Left colon (tissue), 2 donors: ENCODE measurements at places on chromosomes 13 and 19. TPM values are rescaled to one million over a fixed set of nuclear protein-coding genes. Genes with fewer than 3 reads are reported as not detected.
A peak's percentile ranks its signal among the peaks of the same experiment; 100 is the strongest.

The RYR1 gene
- total RNA-seq: 0.76 TPM

The ZNF844 gene
- total RNA-seq: 13.5 TPM

The SMIM44 gene
- total RNA-seq: 6.1 TPM

GRCh38 chr19:21568816-21569493 lies 63.6 kb downstream of the ZNF429 start:
- peak; percentile 74 for DNase-seq

GRCh38 chr13:97257228-97257755 lies 35.2 kb downstream of the MBNL2 start:
- no peak for DNase-seq

GRCh38 chr19:4642625-4643024 lies 3.3 kb downstream of the TNFAIP8L1 start:
- DNase-seq: no peak

DNA sequence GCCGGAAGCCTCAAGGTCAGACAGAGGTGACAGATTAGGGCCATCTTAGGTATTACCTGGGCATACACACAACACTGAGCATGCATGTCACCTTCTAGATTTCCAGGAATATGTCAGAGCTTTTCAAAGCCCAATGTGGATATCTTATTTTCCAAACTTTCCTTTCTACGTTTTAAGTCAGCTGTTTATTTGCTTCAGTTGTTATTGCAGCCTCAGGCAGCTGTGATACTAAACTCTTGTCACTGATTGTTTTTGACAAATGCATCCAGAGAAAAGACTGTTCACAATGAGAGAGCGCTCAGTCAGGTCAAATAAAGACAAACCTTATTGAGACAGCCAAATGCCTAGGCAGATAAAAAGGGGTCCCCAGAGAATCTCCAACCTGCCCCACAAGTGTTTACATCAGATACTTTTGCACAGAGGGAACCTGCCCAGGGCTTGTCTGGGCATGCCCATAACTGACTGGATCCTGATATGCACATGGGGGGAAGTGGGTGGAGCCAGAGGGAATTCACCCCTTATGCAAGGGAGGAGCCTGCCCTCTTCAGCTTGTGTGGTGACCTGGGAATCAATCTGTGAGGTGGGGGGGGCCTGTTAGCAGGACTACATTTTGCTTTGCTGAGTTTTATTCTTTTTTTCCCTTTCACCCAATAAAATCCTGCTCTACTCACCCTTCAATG lies 28.5 kb downstream of the MED4 start:
- DNase-seq: no peak

GRCh38 chr13:30520571-30520970 lies 54.8 kb upstream of the HMGB1 start:
- DNase-seq: no peak
